Epithelial cell of esophagus (primary cell): ENCODE measurements at places on chromosomes 4 and X.

DNA sequence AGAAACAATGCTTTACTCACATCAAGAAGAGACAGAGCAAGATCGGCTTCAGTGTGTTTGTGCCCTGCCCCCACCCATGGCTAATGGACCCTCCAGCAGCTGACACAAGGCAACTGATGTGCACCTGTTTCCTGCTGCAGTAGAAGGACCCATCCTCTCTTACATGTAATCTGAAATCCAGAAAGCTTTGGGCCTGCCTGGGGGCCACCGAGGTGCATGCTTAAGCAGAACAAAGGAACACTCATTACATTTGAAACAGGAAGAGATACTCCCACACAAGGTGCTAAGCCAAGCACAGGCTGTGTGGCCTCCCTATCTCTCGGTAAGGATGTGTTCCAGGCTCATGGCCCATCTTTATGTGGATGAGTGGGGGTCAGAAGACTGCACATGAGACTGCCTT lies 338.0 kb downstream of the SPOCK3 start:
- DNase-seq = no peak

DNA sequence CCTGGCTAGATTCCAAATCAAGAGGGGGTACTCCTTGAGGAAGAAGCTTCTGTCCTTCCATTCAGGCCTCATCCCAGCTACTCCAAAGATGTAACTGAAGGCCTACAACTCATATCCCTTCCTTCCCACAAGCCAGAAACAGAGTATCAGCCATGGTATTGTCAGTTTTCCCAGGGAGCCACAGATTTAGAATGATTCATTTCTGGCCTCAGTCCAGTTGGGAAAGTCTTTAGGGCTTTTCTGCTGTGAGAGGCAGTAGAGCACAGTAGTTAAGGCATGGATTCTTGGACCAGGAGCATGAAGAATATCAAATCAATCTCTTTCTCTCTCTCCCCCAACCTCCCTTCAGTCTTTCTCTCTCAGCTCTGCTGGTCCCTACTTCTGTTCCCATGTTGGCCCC lies 505.0 kb downstream of the BCOR start:
- DNase-seq = peak; percentile 23

DNA sequence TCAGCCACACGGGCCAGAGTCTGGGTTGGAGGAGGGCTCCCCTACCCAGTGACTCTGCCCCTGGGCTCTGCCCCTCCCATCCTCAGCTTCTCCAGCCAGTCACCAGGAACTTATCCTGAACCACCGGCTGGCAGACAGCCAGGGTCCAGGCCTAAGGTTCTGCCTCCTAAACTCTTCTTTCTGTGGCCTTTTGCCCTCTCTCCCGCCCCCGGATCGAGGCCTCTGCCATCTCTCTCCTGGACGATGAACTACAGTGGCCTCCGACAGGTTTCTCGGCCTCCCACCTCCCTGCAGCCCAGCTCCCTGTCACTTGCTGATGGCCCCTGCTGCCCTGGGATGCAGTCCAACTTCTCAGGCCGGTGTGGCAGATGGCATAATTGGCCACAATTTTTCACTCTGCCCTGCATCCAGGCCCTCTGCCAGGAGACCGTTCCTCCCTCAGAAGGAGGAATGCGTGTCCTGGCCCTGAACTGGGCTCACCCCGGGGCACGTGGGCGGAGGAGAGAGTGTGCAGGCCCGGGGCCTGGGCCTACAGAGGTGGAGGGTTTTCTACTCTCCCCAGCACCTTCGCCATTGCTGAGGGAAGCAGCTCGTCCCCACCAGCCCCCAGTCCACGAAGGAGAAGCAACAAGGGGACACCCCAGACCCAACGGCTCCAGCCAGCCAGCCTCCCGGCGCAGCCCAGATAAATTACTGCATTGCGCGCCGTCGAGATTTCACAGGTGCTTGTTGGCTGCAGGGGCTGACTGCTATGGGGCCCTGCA lies 81.9 kb upstream of the LRPAP1 start:
- no peak for DNase-seq

- DNase-seq = no peak
Observed at GRCh38 chrX:42097486-42097885, 174.1 kb upstream of the CASK start.
